ENCODE measurements at places on chromosomes 5 and 9. TPM values are rescaled to one million over a fixed set of nuclear protein-coding genes. Genes with fewer than 3 reads are reported as not detected.

The TRMO gene
- 9.9 TPM for polyA plus RNA-seq

The MYMK gene
- polyA plus RNA-seq: not detected

The PHF19 gene
- polyA plus RNA-seq: 12.7 TPM

The MED7 gene
- 11.9 TPM for polyA plus RNA-seq

The ADAMTS13 gene
- not detected for polyA plus RNA-seq

The NFX1 gene
- 26.3 TPM for polyA plus RNA-seq

The SELENOP gene
- 0.24 TPM for polyA plus RNA-seq

The DHX29 gene
- 1.9 TPM for polyA plus RNA-seq

The SPINK4 gene
- polyA plus RNA-seq: not detected

The FGF1 gene
- not detected for polyA plus RNA-seq

The QRFP gene
- polyA plus RNA-seq: 0.60 TPM

The ADAMTSL1 gene
- polyA plus RNA-seq: not detected

The ADGRD2 gene
- polyA plus RNA-seq: not detected

The ADGRV1 gene
- not detected for polyA plus RNA-seq

The TTC39B gene
- 0.87 TPM for polyA plus RNA-seq

The CTNNA1 gene
- polyA plus RNA-seq: 56.6 TPM

The NXNL2 gene
- polyA plus RNA-seq: not detected

The SOHLH1 gene
- not detected for polyA plus RNA-seq

The CAMK2A gene
- not detected for polyA plus RNA-seq

The ERAP2 gene
- polyA plus RNA-seq: 3.4 TPM

The SLC36A2 gene
- polyA plus RNA-seq: not detected

The CD72 gene
- 1.6 TPM for polyA plus RNA-seq

The ACTBL2 gene
- polyA plus RNA-seq: not detected

The FAM170A gene
- not detected for polyA plus RNA-seq

The SLC25A2 gene
- polyA plus RNA-seq: not detected

The OR1Q1 gene
- not detected for polyA plus RNA-seq

The ASPN gene
- polyA plus RNA-seq: not detected

The ADAMTS6 gene
- not detected for polyA plus RNA-seq

The FOXI1 gene
- not detected for polyA plus RNA-seq

The PLPPR1 gene
- not detected for polyA plus RNA-seq

The C9 gene
- polyA plus RNA-seq: not detected

The SLC24A2 gene
- polyA plus RNA-seq: not detected
